ENCODE measurements at places on chromosomes 4 and X.
A peak's percentile ranks its signal among the peaks of the same experiment; 100 is the strongest.

- DNase-seq, result no peak
These were observed 492.8 kb upstream of the NR3C2 start for GRCh38 chr4:148934926-148935578.

GRCh38 chrX:133876646-133877045, 108.7 kb downstream of the GPC3 start:
- DNase-seq, result no peak

DNA sequence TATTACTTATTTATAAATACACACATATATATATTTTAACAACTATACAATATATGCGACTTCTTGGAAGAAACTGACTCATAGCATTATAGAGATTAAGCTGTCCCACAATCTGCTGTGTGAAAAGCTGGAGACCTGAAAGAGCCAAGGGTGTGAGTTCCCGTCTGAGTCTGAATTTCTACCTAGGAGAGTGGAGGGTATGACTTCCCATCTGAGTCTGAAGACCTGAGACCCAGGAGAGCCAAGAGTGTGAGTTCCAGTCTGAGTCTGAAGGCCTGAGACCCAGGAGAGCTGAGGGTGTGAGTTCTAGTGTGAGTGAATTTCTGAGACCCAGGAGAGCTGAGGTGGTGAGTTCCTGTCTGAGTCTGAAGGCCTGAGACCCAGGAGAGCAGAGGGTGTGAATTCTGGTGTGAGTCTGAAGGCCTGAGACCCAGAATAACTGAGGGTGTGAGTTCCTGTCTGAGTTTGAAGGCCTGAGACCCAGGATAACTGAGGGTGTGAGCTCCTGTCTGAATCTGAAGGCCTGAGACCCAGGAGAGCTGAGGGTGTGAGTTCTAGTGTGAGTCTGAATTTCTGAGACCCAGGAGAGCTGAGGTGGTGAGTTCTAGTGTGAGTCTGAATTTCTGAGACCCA, 8.9 kb upstream of the P2RY8 start:
- DNase-seq, result no peak

DNA sequence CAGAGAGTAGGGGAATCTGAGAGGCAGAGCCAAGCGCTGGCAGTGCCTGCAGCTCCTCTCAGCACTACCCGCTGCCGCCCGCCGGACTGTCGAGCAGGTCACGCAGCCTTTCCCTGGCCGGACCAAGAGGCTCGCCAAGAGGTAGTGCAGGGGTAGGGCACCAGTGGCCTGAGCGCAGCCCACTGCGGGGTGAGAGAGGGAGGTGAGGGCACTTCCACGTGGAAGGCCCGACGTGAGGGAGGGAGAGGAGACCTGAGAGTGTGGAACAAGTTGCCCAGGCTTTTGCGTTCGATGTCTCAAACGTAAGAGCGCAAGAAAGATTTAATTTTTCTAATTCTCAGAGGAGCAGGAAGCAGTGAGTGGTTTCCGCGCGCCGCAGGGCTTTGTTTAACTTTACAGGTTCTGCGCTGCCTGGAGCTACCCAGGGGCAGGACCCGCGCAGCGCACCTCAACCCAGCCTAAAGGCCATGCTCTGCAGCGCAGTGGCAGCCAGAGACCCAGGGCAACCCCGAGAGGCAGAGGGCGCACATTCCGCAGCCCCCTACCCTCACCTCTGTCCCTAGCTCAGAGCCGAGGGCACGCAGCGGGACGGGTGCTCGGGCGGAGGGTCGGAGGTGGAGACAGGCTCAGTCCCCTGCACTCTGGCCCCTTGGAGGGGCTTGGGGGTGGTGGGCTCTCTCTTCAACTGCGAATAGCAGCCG, 14.9 kb downstream of the ARHGAP36 start:
- no peak for DNase-seq

- DNase-seq, result no peak
These were observed 30.9 kb upstream of the INTS6L start for GRCh38 chrX:135489542-135489941.

DNA sequence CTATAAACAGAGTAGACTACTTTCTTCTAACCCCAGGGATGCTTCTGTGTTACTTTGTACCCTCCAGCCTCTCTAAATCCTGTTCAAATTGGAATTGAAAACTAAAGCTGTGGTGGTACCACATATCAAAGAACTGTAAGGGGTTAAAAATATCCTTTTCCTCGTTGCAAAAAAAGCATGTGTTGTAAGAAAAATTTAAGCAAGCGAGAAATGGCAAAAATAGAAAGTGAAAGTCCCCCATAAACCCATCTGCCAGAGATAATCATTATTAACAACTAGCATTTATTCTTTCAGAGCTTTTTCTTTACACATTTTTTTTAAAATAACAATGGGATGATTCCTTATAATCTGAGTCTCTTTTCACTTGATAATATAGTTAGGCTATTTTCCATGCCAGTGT, 40.6 kb downstream of the TMEM164 start:
- no peak for DNase-seq

GRCh38 chr4:184807797-184808712, 17.7 kb downstream of the ACSL1 start:
- DNase-seq, result peak; percentile 75

DNA sequence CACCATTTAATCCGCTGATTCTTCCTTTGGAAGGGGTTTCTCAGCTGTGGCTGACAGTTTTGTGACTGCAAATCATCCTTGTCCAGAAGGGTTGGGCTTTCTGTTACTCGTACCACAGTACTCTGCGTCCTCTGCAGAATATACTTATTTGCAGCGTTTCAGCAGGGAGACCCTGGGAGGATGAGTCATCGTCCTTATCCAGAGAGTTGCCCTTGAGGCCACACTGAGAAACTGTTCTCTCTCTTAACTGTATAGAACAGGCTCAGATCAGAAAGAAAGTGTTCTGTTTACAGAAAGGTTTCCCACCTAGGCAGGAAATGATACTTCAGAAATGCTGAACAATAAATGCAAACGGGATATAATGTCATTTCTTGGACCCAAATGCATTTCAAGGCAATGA, 47.8 kb upstream of the DDX53 start:
- DNase-seq, result no peak

DNA sequence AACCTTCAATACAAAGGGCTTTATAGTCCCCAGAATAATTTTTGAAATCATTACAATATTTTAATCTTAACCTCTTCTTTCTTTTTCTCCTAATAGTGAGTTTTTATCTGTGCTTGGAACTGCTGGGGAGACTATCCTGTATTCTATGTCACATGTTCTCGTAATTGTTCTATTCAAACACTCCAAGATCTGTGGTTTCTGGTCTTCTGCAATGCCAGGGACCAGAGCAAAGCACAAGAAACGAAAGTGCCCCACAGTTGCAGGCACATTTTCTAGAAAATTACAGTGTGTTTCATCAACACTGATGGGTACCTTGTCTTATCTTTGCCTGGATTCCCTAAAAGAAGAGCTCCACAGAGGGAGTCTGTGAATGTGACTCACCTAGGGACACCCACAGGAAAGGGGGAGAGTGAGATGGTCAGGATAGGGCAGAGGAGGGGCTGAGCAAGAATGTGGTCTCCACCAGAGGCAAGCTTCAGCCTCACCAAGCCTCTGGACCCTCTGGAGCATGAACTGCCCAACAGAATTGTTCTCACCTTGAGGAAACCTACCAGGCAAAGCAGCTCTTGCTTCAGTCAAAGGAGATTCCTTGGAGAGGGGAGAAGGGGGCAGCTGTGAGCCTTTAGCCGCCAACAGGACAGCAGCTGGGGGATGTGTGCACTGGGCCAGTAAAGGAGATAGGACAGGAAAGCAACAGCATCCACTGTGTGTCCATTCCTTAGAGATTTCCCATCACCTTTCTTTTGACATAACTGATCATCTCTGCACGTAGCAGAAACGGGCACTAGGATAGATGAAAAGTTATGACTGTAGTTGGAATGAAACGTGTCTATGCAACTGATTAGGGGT, 25.9 kb downstream of the UNC5C start:
- DNase-seq, result no peak

DNA sequence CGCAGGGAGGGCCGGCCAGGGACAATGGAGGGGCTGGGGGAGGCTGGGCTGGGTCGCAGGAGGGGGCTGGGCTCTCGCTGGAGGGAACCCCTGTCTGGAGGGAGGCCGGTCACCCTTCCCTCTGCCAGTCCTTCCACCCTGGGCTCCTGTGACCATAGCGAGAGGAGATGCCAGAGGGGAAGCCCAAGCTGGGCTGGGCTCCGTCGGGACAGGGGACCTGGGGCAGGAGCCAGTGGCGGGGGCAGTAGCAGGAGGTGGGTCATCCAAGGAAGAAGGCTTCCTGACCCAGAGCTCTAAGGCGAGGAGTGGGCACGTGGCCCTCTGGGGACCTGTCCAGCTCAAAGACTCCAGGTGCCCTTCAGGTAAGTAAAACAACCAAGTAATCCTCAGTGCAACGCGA, 16.9 kb downstream of the CTAG1B start:
- no peak for DNase-seq

DNA sequence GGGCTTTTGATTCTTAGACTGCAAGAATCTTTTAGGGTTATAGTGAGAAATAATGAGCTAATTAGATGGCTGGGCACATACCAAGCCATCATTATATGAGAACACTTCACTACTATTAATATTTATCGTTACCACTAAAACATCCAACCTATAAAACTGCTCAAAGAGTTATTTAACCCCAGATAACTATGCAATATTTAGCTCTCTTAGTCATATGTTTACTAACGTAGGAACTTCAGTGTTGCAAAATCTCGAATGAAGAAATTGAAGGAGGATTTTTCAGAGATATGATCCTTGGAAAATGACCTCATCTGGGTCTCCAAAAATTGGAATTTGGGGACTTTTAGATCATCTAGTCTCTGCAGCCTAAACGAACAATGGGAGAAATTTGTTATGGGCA, 265.0 kb upstream of the RPS6KA3 start:
- no peak for DNase-seq

DNA sequence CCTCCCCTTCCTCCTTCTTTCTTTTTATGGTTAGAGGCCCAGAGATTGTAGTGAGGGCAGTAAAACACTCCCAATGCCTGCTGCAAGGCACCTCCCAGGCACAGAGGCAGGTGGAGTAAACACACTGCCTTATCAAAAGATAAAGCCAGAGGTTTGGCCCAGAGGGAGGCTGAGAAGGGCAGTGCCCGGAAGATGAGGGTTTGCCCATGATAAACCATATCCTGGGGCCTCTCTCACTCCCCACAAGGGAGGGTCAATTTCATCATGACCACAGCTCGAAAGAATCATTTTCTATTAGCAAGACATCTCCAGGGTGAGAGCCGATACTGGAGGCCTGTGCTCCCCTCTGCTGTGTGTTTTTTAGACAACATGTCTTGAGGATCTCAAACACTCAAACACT, 98.5 kb upstream of the FAM9C start:
- no peak for DNase-seq

DNA sequence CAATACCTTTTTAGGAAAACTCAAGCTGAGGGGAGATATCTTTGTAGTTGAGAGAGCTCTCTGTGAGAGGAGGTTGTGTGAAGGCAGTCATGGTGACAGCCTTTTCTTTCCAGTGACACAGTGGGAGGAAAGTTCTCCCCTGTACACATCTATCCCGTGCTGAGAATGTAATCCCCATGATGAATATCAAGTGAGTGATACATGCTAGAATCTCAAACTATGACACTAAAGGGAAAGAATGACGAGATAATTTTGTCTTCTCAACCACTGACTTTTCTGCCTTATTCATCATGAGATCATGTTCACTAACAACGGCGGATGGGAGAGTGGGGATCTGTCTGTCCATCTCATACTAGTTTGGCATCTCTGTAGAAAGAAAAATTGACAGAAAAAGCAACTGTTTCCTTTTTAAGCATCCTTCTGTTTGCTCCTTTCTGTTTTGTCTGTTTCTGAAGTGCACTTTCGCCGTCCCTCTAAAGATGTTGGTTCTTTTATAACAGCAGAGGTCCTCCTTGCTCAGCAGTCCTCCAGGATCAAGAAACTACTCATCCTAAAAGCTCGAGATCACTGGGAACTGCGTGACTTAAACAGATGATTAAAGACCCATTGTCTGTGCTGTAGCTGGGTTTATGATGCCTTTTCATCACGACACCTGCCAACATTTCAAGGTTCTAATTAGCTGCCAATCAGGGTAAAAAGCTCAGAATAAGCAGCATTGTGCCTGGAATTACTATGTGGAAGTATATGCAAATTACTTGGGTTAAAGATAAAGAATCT, 137.6 kb downstream of the DCK start:
- no peak for DNase-seq

DNA sequence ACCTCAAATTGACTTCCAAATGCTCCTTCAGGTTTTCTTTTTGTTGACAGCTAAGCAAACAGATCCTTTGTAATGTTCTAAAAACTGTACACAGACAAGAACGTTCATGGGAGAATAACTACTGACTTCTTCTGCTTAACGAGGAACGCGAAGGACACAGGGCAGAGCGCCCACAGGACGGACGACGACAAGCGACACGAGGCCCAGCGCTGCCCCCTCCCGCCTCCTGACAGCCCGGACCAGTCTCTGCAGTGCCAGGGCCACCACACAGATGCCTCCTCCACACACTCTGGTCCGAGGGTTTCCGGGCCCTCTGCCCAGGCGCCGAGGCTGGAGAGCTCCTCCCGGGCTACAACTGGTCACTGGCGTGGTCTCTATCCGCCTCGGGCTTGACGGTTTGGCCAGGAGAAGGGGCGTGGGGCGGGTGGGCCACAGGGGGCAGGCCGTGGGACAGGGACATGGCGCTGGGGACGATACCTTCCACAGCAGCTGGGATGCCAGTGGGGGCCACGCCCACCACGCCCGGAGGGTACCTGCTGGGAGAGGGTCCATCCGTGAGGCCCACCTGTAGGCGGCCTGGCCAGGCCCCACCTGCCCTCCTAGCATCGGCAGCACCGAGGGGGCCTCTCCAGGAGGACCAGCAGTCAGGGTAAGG, 36.9 kb downstream of the CTBP1 start:
- DNase-seq, result no peak

- no peak for DNase-seq
These were observed 59.6 kb downstream of the FAM53A start for GRCh38 chr4:1624519-1624910.

- no peak for DNase-seq
These were observed 37.9 kb upstream of the TENM3 start for GRCh38 chr4:182205306-182205705.

GRCh38 chr4:117479673-117480072, 394.3 kb upstream of the TRAM1L1 start:
- DNase-seq, result no peak

GRCh38 chrX:134688839-134689238, 30.6 kb upstream of the PLAC1 start:
- DNase-seq, result no peak

GRCh38 chr4:148166132-148166591, 276.1 kb downstream of the NR3C2 start:
- DNase-seq, result no peak

GRCh38 chrX:134626434-134626833, 31.8 kb downstream of the PLAC1 start:
- no peak for DNase-seq

GRCh38 chr4:91267543-91267942, 1036.2 kb upstream of the GRID2 start:
- no peak for DNase-seq

- DNase-seq, result no peak
These were observed 118.8 kb upstream of the CBR4 start for GRCh38 chr4:169128902-169129301.

GRCh38 chrX:108299101-108299591, 139.1 kb downstream of the COL4A6 start:
- DNase-seq, result no peak

DNA sequence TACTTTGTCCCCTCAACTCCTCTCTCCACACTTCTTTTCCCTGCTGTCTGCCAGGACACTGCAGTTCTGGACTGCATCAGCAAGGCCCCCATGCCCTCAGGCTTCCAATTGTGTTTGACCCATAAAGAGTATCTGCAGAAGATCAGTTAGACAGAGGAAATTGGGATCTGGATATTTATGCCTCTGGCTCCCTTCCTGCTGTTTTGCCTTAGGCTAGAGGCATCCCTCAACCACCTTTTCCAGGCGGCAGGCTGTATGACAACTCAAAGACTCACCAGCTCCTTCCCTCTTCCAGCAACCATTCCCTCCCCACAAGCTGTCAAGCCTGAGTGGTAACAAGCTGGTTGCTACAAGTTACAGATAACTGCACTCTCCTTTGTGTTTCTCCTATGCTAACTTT, 66.4 kb upstream of the NDP start:
- no peak for DNase-seq
